ENCODE measurements at places on chromosomes 12 and 14.

GRCh38 chr14:33964599-33965317 lies 13.9 kb upstream of the EGLN3 start:
- no peak for DNase-seq

DNA sequence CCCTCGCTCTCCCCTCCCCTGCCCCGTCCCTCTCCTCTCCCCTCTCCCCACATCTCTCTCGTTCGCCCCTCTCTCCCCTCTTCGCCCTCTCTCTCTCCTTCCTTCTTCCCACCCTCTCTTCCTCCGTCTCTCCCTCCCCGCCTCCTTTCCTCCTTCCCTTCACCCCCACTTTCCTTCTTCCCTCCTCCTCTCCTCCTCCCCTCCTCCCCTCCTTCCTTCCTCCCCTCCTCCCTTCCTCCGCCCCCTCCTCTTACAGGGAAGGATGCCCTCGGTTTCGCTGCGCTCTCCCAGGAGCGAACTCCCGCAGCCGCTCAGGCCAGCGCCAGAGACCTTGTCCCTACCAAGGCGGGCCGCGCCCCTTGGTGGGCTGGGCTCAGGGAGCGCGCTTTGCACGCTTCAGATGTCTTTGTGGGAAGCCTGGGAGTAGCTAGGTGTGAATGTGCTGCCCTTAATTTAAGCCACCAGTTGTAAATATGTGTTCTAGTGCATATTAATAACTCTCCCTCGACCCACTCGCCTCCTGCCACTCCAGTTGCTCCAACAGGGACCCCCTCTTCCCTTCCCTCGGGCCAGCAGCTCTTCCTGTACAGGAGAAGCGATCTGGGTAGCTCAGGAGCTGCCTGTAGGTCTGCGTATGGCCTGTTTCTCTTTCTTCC lies 13.3 kb upstream of the MAP3K9 start:
- DNase-seq: peak; percentile 54

DNA sequence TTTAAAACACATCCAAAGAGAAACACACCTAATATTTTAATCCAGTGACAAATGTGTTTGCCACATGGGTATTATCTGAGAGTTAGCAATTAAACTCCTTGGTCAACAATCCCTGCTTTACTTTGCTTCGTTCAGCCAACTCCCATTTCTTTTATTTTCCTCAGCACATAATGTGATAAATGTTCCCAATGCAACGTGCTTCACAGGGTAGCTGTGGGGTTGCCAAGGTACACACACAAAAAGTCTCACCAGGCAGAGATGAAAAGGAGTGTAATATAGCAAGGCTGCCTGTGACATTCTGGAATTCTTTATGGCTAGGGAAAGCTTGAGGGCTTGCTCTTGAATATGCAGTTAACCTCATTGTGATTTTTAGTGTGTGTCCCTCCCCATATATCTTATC lies 208.0 kb upstream of the DIO2 start:
- no peak for DNase-seq

DNA sequence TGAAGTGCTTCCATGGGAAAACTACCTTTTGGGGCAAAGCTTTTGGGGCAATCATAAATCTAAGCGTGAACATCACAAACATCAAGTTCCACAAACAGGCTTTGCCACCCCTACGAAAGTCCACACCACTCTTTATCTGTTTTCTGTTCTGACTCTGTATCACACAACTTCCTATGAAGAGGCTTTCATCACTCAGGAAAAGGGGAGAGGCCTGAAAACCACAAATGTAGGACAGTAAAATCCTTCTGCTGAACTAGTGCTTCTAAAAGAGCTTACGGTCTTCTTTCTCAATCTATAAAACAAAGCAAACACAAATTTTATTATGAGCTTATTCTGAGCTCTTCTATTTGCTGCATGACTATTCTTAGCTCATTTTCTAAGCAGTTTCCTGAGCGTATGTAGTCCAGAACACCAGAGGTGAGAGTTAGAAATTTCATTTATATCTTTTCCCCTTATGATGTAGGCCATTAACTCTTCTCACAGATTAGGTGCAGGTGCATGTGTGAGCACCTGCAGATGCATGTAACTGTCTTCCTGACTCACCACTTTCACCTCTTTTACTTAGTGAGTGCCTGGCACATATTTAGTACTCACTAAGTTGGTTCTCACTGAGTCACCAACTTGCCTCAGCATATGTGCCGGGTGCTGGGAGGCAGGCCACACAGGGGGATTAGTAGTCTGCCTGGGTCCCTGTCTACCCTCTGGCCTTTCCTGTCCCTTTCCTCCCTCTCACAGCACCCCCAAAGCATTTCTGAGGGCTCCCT lies 32.9 kb upstream of the SYCP3 start:
- no peak for DNase-seq

DNA sequence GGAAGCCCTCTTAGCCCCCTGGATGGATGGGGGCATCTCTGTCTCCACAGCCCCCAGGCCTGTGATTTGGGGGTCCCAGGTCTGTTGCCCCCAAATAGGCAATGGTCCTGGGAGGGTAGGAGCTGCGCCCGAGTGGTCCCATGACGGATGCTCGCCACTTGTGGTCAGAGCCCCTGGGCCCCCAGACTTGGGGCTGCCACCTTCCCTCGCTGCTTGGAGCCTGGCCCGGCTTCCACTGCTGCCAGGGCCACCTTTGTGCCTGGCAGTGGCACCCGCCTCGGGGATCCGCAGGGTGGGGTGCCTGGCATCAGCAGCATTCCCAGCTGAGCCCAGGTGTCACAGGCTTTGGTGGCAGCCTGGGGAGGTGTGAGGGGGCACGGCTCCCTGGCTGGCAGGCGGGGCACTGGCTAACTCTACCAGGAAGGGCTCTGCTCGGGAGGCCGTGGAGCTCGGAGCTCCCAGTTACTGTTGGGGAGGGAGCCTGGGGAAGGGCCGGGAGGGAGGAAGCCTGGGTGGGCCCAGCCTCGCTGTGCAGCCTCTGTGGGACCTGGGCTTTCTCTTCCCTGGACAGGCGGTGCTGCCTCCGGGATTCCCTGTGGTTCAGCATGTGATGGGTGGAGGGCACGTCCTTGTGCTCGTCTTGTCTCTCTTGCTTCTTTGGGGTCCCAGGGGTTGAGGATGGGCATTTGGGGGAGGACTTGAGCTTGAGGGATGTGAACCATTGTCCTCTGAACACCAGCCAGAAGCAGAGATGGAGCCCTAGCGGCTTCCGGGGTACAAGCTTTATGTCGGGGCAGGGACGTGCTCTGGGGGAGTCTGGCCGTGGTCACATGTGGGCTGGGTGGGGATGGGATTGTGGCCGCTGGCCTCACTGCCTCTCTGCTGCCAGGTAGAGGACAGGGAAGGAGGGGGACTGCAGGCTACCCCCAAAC lies 5.4 kb downstream of the KIF26A start:
- no peak for DNase-seq

DNA sequence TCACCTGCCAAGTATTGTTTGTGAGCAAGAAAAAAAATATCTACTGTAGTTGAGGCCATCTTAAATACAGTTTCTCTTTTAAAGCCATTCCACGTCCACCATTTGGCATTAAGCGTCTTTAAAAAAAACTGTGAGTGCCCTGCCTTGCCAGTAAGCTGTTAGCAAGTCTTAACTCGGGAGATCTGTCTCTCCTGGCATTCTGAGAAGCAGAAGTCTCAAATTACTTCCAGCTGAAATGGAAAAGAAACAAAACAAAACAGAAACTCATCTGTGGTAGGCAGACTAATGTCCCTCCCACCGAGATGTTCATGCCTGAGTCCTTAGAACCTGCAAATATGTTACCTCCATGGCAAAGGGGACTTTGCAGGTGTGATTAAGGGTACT lies 126.2 kb downstream of the CRADD start:
- DNase-seq: peak; percentile 84

DNA sequence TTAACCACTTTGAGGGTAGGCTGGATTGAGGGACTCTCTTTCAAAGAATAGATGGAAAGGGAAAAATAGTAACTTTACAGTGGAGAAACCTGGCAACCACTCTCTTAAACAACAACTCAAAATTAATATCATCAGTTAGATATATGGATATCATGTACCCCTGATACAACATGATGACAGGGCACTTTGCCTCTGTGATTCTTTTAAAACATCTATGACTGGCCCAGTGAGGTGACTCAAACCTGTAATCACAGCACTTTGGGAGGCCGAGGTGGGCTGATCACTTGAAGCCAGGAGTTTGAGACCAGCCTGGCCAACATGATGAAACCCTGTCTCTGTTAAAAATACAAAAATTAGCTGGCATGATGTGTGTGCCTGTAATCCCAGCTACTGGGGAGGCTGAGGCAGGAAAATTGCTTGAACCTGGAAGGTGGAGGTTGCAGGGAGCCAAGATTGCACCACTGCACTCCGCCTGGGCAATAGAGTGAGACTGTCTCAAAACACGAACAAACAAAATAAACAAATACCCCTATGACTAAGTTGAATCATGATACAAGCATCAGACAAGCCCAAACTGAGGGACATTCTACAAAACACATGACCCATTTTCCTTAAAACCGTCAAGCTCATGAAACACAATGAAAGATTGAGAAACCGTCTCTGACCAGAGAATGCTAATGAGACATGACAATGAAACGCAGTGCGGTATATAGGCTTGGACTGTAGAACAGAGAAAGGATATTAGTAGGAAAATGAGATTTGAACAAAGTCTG lies 26.4 kb upstream of the SLC7A8 start:
- peak; percentile 29 for DNase-seq

DNA sequence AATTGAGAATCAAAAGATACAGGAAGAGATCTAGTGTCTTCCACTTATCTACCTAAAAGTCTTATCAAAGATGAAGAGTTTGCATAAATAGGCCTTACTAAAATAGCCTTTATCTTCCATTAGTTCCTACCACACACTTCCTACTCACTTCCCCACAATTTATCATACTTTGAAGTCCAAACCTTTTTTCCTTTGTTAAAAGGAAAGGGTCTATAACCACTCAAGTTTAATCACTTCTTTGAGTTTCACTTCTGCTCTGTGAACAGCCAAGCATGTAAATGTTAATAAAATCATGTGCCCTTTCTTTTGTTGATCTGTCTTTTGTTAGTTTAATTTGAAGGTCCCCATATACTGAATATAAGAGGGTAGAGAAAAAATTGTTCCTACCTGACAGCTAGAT lies 114.5 kb downstream of the PHLDA1 start:
- DNase-seq: no peak

DNA sequence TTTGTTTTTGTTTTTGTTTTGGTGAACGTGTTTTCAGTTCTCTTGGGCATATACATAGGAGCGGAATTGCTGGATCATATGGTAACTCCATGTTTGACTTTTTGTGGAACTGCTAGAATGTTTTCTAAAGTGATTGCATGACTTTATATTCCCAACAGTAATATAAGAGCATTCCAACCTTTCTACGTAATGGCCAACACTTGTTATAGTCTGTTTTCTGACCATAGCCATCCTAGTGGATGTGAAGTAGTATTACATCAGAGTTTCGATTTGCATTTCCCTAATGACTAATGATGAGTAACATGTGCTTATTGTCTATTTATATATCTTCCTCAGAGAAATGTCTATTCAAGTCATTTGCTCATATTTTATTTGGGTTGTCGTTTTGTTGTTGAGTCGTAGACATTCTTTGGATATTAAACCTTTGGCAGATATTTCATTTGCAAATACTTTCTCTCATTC lies 268.7 kb downstream of the AEBP2 start:
- DNase-seq: peak; percentile 40

- DNase-seq: no peak
These were observed 164.2 kb upstream of the SOX5 start for GRCh38 chr12:24113701-24114100.

DNA sequence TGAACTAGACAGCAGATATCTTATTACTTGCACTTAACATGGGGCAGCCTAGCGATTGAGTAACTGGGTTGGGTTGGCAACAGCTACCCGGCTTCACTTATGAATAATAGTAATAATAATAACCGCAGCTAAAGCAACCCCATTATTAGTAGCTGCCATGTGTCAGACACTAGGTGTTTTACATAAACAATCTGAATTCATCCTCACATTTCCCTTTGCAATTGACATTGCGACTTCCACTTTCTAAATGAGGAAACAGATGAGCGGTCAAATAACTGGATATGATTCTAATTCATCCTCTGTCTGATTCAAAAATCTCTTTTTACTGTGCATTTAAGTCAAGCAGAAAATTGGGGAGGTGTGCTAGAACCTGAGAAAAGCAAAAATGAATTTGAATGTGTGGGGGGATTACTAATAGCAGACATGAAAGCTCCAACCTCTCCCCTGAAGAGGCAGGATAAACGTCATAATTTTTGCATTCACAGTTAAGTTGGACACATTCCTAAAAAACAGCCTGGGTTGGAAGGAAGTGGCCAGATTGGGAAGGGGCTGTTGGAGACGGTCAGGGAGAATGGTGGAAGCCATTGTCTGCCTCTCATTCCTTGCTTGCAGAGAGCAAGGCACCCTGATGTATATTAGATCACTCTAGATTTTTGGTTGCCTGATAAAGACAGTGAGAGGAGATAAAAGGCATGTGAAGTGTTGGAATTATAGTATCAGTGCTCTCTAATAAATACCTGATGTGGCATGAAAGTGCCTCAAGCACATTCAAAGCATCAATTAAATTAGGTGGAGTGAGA lies 13.1 kb downstream of the EMP1 start:
- DNase-seq: no peak

DNA sequence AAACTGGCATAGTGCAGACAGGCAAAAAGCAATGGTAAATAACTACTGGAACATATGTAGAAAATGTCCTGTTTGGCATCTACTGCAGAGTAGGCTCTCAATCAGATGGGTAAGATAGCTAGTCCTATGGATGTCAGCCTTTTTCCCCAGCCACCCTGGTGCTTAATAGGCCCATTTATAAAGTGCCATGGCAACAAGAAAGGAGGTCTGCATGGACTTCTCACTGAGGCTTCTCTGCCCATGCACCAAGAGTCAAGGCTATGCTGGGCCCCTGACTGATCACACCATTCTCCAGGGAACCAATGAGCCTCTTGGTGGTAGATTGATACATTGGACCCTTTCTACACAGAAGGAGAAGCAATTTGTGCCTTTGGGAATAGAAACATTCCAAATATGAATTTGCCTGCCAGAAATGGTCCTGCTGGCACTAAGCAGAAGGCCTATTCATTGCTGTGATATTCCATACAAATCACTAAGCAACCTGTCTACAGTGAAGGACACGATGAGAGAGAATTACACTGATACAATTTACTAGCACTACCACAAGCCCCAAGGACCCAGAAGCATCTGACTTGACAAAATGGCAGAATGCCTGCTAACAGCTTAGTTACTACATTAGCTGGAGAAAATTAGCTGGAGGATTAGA lies 43.8 kb downstream of the RESF1 start:
- no peak for DNase-seq

GRCh38 chr14:64736271-64737169 lies 32.3 kb downstream of the PLEKHG3 start:
- DNase-seq: no peak

- no peak for DNase-seq
These were observed 106.6 kb downstream of the PLXNC1 start for GRCh38 chr12:94255006-94255405.

Measured in foreskin fibroblast (primary cell).